ENCODE measurements at places on chromosomes 1 and 21. TPM values are rescaled to one million over a fixed set of nuclear protein-coding genes. Genes with fewer than 3 reads are reported as not detected.

ATP5IF1 gene
- total RNA-seq: 56.3 TPM

COL24A1 gene
- 2.2 TPM for total RNA-seq

CNTN2 gene
- 1.3 TPM for total RNA-seq

CHRM3 gene
- total RNA-seq: 4.0 TPM

TMEM82 gene
- not detected for total RNA-seq

RNF187 gene
- 94.0 TPM for total RNA-seq

VAV3 gene
- 7.2 TPM for total RNA-seq

KCNJ9 gene
- total RNA-seq: not detected

PCSK9 gene
- 0.42 TPM for total RNA-seq

FGR gene
- total RNA-seq: 21.7 TPM

SPRR1A gene
- total RNA-seq: not detected

ZDHHC18 gene
- total RNA-seq: 21.4 TPM

TESK2 gene
- total RNA-seq: 5.2 TPM

LCE1F gene
- total RNA-seq: not detected

PLA2G5 gene
- 6.8 TPM for total RNA-seq

OR6K3 gene
- total RNA-seq: not detected

TRAF5 gene
- total RNA-seq: 54.9 TPM

SLC45A1 gene
- total RNA-seq: 5.4 TPM

ASCL5 gene
- total RNA-seq: not detected
